ENCODE measurements at places on chromosomes 3 and 15.

DNA sequence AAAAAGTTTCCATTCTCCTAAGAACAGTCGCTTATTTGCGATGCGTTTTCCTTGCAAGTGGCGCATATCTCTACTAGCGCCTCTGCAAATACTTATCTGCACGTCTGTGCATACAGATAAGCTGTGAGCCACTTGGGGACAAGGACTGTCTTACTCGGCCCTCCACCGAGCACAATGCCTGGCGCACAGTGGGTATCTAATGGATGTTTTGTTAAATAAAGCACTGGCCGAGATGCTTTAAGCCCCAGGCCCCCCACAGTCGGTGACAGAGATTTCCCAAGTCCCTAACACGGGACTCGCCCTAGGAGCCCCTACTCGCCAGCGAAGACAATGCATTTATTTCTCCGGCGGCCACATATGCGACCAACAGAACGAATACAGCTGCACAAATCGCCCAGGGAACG, 503 bp downstream of the HLTF start:
- DNase-seq: no peak

GRCh38 chr3:15602146-15602536, 596 bp downstream of the BTD start:
- no peak for DNase-seq

GRCh38 chr3:32816439-32817256, 1.1 kb upstream of the TRIM71 start:
- no peak for DNase-seq

DNA sequence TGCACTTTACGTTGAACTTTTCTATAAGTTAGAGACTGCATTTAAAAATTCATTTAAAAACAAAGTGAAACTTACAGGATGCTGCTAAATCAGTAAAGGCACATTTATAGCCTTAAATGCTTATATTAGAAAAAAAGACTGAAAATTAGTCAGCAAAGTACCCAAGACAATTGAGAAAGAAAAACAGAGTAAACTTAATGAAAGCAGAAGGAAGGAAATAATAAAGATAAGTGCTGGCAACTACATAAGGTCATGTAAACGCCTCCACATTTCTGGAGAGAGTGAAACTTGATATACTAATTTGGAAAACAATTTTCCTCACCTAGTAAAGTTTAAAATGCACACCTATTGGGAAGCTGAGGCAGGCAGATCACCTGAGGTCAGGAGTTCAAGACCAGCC, 58.2 kb upstream of the ACAN start:
- DNase-seq: no peak

DNA sequence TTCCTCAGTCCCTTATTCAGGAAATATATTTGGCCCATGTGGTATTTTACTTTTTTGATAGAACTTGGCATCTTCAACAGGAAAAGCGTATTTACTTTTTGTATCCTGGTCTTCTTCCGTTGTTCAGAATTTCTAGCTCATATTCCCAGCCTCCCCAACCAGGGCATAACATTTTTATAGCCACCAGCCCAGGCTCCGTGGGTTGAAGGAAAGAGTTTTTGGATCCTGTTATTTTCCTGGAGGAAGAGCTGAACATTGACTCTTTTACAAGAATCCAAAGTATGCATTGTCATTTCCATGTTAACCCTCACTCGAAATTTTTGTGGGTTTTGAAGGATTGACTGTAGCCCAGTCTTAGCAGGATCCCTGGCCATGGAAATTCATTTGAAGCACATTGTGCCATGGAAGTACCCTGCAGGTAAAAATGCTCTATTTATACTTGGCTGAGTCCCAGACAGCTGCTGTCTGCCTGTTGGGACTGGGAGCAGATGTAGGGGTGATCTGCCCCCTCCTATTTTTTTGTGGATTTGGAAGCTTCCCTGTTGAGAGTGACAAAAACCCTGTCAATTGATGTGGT, 98.8 kb downstream of the AKAP13 start:
- DNase-seq: no peak

GRCh38 chr3:42750834-42751233, 22.2 kb downstream of the CCDC13 start:
- no peak for DNase-seq

DNA sequence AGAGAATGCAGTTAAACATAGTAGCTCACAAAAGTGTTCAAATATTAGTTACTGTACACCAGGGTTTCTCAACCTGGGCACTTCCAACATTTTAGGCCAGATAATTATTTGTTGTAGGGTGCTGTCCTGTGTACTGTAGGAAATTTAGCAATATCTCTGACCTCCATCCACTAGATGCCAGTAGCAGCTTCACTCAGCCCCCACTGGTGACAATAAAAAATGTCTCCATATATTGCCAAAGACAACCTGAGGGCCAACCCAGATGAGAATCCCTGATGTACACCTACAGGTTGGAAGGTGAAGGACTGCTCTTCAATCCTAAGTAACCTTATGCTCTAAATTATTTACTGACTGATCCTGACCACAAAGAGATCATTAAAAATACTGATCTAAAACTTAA, 32.5 kb downstream of the DCUN1D1 start:
- no peak for DNase-seq

GRCh38 chr15:78216276-78217104, 17.9 kb downstream of the ACSBG1 start:
- DNase-seq: no peak

DNA sequence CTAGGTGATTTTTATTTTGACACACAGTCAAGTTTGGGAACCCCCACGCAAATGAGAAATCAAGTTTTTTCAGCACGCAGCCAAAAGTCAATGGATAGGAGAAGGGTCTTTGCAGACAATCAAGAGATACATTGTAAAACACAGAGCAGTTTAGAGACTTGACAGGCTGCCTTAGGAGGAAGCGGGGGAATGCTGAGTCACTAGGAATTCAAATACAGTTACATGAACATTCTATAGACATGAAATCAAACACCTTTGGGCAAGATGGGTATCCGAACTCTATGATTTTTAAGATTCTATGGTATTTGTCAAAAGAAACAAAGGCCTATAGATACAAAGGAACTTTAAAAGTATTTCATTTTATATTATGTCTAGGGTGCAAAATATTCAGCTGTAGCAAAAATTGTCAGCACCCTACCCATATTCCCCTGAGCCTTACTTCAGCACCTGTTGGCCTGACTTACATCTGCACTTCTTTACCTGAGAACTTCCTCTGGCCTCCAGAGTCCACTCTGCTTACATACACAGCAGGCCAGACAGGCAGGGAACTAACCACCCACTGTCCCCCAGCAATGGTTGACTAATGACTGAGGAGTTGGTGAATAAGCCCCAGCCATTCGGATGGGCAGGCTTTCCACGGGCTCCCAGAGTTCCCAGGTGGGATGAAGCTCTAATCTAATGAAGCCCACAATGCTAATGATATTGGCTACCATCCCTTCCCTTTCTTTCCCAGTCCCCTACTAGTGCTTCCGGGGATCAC, 289.3 kb upstream of the RORA start:
- no peak for DNase-seq

DNA sequence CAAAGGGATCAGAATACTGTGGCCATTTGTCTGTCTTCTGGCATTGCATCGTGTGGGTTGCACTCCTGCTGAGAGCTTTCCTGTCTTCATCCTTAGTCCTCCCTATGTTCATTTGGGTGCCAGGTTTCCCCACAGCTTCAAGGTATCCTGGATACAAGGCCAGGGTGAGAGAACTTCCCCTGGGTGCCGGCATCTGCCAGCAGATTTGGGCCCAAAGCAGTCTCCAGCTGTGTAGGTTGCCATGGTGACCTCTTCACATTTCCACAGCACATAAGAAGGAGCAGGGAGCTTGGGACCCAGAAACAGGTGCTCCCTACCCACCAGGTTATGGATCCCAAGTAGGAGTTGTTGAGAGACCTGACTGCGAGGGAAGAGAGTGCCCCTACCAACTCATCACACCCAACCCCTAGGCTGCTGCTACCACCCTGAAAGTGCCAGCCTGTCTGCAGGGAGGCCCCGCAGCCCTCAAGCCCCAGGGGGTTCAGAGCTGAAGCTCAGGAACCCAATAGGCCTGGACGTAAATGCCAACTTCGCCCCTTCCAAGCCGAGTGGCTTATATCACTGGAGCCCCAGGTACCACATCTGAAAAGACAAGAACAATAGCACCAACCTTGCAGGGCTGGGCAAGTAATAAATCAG, 19.9 kb downstream of the TTC21A start:
- no peak for DNase-seq

DNA sequence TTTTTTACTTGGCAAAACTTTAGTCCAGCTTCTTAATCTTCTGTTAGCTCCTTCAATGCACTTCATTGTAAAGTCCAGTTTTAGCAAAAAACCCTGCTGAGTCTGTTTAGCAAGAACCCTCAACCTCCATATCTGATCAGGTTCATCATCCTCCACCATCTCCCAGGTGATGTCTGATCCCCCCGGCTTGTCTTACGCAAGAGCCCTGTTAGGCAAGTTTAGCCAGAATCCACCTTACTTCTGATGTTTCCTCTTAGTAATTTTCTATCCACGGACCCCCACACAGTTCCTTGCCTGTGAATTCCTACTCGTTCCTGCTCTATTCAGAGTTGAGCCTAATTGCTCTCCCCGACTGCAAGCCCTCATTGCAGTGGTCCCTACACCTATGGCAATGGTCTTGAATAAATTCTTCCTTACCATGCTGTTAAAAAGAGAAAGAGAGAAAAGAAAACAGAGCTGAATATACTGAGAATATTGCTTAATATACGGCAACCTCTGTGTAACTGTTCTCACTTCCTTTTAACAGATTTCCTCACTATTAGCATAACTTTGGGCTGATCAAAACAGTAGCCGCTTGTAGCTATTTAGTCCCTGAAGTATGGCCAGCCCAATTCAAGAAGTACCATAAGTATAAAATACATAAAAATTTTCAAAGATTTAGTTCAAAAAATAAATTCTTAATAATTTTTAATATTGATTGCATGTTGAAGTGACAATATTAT, 78.7 kb upstream of the MME start:
- DNase-seq: no peak

GRCh38 chr3:25324954-25325655, 103.0 kb upstream of the RARB start:
- DNase-seq: no peak

DNA sequence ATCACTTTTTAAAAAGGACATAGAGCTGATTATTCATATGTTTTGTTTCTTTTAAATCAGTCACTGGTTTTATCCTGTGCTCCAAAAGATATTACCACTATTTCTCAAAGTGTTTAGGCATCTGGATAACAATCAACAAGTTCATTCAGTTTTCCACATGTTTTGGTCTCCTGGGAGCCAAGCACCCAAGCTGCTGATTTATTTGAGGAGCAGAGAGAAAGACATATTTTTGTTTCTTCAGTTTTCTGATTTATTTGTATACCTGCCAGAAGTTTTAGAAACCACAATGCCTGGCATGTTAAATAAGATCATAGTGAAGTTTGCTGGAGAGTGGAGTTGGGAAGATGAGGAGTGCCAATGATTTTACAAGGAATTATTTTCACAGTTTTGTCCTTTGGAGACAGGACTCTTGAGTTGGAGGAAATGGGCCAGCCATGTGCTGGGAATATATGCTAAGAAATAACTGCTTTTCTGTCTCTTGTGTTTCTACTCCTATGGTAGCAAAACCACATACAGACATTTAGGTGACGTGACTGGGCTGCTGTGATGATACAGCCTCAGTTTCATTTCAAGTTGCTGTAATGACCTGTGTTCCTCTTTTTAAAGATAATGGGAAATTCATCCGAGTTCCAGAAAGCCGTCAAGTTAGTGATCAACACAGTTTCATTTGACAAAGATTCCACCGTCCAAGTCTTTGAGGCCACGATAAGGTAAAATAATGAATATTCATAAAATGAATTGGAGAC, 11.7 kb downstream of the EDEM1 start:
- no peak for DNase-seq

DNA sequence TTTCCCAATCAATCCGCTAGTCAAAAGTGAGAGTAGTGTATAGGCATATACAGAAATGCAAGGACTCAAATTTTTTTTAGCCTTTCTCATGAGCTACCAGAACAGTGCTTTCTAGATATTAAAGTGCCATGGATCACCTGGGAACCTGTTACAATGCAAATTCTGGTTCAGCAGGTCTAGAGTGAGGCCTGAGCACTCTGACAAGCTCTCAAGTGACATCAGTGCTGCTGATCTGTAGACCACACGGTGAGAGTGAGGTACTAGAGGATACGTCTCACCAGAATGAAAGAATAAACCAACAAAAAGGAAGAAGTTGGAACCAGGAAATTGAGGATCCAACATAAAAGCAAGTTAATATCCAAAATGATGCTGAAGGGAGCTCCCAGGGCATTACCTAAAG, 16.0 kb upstream of the PLA2G4D start:
- no peak for DNase-seq

DNA sequence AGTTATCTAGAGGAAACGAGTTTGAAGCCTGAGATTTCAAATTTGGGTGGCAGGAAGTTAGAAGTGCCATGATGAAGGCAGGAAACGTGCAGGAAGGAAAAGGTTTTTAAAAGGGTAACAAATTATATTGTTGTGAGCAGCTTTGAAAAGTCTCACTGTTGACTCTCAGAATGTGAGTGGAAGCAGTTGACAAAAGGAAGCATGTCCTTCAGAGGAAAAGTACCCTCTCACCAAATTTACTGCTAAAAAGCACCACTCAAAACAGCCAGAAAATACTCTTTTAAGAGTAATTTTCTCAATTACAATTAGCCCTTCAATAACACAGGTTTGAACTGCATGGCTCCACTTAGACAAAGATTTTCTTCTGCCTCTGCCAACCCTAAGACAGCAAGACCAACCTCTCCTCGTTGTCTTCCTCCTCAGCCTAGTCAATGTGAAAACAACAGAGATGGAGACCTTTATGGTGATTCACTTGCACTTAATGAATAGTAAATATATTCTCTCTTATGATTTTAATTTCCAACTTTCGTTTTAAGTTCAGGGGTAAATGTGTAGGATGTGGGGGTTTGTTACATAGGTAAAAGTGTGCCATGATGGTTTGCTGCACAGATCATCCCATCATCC, 117.1 kb upstream of the LIPC start:
- DNase-seq: no peak

GRCh38 chr3:38039899-38040261, 872 bp downstream of the DLEC1 start:
- DNase-seq: no peak

- DNase-seq: no peak
Observed at GRCh38 chr3:119700269-119700919, 2.4 kb upstream of the CFAP91 start.

- no peak for DNase-seq
Observed at GRCh38 chr15:60593170-60593478, 114.2 kb upstream of the ICE2 start.

DNA sequence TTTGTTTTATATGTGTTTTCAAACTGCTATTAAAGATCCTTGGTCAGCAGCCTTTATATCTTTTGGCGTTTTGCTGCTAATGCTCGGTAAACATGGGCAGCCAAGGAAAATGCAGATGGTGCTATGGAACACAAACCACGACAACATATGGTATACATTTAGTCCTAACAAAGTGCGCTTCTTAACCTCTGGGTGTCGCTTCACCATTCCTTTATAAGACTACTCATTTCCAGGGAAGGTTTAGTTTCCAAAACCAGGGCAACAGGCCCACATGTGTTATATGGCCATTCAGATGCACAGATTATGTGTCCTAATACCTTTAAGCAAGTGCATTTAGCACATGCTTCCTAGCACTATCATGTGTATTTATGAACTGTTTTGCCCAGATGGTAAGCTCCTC, 14.7 kb downstream of the SHOX2 start:
- DNase-seq: no peak

- DNase-seq: no peak
Observed at GRCh38 chr3:13371100-13372075, 48.7 kb downstream of the NUP210 start.

GRCh38 chr15:79455361-79455760, 23.2 kb downstream of the MINAR1 start:
- DNase-seq: no peak
